NCI-H1436 (cell line): ENCODE measurements at places on chromosomes 16 and 17.
A peak's percentile ranks its signal among the peaks of the same experiment; 100 is the strongest.

GRCh38 chr16:31876951-31877828, 3.6 kb downstream of the ZNF267 start:
- DNase-seq, result no peak

- DNase-seq, result no peak
Observed at GRCh38 chr17:47949946-47950345, 7.7 kb downstream of the PRR15L start.

- peak; percentile 12 for DNase-seq
Observed at GRCh38 chr17:32341141-32341856, 674 bp downstream of the C17orf75 start.

- DNase-seq, result no peak
Observed at GRCh38 chr16:29763326-29763725, 14.7 kb upstream of the ZG16 start.

DNA sequence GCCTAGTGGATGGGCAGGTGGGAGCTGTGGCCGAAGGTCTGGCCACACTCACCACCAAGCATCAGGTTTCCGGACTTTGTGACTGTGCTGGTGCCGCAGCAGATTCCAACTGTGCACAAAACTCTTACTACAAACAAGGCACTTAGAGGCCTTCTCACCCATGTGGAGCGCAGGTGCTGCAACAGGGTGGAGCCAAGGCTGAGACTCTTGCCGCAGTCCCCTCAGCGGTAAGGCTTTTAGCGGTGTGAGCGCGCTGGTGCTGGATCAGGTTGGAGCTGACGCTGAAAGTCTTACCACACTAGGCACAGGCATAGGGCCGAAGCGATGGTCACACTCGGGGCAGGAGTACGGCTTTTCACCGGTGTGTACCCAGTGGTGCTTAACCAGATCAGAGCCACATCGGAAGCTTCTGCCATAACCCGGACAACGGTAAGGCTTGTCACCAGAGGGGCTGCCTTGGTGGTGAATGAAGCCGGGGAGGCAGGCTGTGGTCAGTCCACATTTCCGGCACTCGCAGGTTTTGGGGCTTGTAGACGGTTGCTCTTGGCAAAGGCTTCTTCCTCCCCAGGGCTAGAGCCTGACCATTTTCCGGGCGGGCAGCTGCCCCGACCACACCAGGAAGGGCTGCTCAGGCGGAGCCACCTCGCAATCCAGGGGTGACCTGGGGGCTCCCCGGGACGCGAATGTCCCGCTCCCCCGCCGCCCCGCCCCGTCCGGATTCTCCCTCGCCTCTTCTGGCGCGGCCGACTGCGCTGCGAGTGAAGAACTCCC, 1.0 kb upstream of the ARMC5 start:
- no peak for DNase-seq

DNA sequence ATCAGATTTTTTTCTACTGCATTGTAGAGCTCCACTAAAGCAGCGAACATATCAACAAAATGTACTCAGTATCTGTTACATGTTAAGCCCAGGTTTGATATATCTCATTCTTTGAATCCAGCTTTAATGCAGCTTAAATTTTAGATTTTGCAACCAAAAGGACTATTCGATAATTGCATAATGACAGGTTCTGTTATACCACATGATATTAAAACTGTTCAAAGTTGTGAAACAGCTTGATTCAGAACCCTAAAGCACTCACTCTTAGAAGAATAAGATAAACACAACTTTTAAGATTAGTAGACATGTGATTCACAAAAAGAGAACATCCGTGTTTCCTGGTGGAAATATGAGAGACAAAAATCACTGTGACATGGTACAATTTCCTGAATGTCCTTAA, 427.9 kb downstream of the CDH11 start:
- no peak for DNase-seq

- no peak for DNase-seq
Observed at GRCh38 chr16:87382023-87382785, 1.4 kb downstream of the FBXO31 start.

- DNase-seq, result no peak
Observed at GRCh38 chr17:3732210-3732621, 8.5 kb downstream of the HASPIN start.

DNA sequence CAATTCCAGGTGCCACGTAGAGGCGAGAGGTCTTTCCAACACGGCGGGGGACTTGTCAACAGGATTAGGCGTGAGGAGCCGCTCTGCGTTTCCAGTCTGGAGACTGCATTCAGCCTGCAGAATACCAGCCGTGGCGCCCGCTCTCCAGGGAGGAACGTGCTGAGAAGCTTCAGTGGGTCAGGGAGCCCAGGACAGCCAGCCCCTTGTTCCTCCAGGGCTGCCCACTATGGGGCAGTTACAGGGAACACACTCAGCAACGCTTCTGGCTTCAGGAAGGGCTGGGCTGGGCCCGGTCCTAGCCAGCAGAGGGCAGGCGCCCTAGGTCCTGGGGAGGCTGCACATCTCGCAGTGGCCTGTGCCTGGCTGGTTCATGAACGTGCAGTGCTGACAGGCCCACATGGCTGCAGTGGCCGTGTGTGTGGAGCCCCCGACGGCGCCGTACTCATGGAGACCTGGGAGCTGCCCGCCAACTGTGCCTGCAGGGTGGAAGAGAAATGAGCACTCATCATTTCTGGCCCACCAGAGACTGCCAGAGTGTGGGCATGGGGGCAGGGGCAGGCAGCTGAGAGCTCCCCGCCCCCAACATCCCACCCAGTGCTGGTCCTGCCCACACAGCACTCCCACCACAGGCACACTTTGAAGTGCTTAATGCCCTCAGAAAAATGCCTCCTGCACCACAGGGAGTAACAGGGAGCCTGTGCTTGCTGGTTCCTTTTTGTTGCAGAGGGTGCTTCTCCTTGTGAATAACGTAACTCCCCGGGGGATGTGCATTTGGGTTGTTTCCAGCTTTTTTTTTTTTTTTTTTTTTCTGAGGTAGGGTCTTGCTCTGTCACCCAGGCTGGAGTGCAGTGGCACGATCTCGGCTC, 7.0 kb upstream of the FAAP100 start:
- no peak for DNase-seq

DNA sequence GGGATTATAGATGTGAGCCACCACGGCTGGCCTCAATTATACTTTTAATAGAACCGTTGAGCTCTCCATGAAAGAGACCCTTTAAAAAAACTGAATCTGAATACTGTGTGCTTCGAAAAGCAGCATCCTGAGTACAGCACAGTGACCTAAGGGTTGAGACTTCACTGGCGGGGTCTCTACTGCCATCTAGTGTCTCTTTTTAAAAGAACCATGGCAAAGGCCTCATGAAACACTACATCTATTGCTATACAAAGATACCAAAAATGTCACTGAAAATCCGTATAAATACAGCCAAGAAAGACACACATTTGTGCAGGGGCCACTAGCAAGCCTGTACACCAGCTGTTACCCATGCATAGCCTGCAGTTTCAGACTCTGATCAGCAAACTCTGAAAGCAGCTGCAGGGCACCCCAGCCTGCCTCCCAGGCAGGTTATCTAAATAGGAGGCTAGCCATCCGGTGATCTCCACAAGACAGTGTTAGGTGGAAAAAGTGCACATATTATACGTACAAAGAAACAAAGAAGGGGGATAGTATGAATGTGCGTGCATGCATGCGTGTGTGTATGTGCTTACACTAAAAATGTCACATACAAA, 35.3 kb downstream of the NPLOC4 start:
- peak; percentile 67 for DNase-seq

DNA sequence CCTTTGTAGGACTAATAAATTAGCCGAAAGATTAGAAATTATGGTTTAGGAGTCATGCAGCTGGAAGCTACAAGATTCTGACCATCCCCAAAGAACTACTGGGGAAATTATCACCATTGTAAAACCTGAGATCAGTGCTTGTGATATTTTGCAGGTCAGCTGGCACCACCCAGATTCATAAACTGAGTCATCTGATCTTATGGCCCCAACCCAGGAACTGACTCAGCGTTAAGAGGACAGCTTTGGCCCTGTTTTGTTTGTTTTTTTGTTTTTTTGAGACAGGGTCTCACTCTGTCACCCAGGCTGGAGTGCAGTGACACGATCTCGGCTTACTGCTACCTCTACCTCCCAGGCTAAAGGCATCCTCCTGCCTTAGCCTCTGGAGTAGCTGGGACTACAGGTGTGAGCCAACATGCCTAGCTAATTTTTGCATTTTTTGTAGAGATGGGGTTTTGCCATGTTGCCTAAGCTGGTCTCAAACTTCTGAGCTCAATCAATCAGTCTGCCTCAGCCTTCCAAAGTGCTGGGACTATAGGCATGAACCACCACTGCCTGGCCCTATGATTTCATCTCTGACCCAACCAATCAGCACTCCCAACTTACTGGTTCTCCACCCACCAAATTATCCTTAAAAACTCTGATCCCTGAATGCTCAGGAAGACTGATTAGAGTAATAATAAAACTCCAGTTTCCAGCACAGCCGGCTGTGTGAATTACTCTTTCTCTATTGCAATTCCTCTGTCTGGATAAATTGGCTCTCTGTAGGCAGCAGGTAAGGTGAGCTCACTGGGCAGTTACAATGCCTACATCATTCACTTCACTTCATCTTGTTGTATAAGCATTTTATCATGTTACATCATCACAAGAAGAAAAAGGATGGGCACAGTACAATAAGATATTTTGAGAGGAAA, 79.4 kb upstream of the KSR1 start:
- no peak for DNase-seq

DNA sequence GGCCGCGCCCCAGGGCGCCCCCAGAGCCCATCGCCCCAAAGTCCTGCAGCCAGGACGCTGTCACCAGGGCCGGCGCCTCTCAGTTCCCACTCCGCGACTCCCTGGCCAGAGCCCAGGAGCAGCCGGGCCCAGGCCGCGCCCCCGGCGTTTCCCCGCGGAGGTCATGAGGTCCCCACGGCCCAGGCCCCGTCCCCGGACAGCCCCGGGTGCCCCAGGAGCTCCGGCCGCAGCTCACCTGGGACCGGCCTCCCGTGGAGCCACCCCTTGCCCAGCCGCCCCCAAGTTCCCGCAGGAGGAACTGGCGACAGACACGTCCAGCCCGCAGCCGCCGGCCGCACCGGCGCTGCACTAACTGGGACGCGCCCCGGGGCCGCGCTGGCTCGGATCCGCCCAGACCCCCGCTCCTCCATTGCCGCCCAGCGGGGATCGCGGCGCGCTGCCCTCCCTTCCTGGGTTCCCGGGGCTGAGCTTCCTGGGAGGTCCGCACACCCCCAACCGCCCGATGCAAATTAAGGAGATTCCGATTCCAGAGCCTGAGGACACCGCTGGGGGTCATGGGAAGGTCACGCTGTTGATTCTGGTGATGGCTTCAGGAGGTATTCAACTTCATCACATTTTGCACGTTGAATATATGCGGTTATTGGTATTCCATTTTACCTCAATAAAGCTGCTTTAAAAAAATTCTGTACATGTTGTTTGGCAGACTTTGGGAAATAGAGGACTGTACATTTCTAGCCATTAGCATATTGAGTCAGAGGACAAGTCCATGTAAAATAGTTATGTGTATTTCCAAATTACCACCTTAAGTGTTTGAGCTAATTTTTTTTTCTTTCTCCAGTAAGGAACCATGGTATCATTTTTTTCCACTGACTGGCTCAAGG, 9.9 kb downstream of the AHSP start:
- no peak for DNase-seq

DNA sequence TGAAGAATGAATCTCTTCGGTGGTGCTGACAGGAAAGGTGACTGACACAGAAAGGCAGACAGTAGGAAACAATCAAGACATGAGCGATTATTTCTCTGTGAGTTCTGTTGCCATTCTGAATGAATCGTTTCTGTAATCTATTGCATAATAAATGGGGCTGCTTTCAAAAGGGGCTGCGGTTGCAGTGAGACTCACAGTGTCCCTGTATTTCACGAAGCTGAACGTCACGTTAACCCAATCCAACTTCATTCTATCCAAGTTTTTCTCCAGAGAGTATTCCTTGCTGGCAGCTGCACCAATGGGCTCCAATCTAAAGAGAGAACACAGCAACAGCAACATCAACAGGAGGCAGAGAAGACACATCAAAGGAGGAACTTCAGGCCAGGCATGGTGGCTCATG, 75.4 kb downstream of the DNAH3 start:
- DNase-seq, result no peak

DNA sequence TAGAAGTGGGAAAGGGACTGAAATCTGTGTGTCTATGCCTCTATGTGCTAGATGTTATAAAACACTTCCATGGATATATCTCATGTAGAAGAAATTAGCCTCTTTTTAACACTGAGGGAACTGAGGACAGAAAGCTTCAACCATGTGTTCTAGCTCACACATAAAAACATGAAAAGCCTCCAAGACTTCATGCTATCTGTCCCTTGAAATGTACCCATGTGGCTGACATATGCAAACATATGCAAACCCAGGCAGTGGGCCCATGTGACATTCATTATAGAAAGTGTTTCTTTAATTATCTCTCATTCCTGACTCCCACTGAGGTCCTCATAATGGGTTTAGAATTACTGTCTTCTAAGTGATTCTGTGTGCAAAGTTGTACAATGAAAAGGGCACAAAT, 134.7 kb upstream of the MAF start:
- no peak for DNase-seq

- no peak for DNase-seq
Observed at GRCh38 chr16:31141489-31142108, 6.1 kb upstream of the PRSS8 start.

- DNase-seq, result no peak
Observed at GRCh38 chr17:57663326-57664070, 81.6 kb downstream of the CCDC182 start.

GRCh38 chr16:83947642-83948234, 5.3 kb upstream of the OSGIN1 start:
- DNase-seq, result no peak

GRCh38 chr16:4096509-4096908, 19.7 kb downstream of the ADCY9 start:
- DNase-seq, result no peak

- DNase-seq, result no peak
Observed at GRCh38 chr17:8056232-8056975, 17.5 kb downstream of the ALOX15B start.

- DNase-seq, result peak; percentile 82
Observed at GRCh38 chr17:40362696-40363110, 1.8 kb downstream of the GJD3 start.

GRCh38 chr16:78742501-78743283, 643.2 kb downstream of the WWOX start:
- DNase-seq, result no peak

DNA sequence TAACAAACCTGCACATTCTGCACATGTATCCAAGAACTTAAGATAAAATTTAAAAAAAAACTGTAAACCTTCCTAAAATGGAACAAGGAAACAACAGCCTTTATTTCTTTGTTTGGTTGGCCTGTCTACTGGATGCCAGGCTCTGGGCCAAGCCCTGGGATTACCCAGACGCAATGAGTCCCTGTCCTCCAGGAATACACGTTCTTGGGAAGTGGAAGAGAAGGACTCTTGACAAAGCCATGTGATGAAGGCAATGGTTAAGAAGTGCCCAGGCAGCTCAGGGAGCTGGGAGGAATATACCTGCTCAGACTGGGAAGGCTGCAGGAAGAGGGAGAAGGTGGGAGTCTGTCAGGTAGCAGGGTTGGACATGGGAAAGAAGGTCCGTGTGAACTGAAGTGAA, 115.4 kb downstream of the AXIN2 start:
- no peak for DNase-seq
